ENCODE measurements at places on chromosomes 12 and 14. TPM values are rescaled to one million over a fixed set of nuclear protein-coding genes. Genes with fewer than 3 reads are reported as not detected.

DNA sequence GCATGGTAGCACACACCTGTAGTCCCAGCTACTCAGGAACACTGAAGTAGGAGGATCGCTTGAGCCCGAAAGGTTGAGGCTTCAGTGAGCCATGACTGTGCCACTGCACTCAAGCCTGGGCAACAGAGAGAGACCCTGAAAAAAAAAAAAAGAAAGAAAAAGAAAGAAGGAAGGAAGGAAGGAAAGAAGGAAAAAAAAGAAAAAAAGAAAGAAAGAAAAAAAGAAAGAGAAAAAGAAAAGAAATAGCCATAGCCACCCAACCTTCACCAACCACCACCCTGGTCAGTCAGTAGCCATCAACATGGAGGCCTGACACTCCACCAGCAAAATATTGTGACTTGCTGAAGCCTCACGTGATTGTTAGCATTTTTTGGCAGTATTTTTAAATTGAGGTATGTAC is 21.4 kb upstream of the TMEM263 start:
- DNase-seq = no peak

GRCh38 chr14:75917322-75917945 is 64.4 kb downstream of the TGFB3 start:
- DNase-seq = no peak

KCNH3 gene
- 1.5 TPM for total RNA-seq

GZMH gene
- total RNA-seq = 74.2 TPM

PAPLN gene
- total RNA-seq = 0.58 TPM
